ENCODE measurements at places on chromosomes 3 and 15.

- peak; percentile 81 for DNase-seq
Observed at GRCh38 chr3:163622384-163622783, 1455.9 kb downstream of the SI start.

DNA sequence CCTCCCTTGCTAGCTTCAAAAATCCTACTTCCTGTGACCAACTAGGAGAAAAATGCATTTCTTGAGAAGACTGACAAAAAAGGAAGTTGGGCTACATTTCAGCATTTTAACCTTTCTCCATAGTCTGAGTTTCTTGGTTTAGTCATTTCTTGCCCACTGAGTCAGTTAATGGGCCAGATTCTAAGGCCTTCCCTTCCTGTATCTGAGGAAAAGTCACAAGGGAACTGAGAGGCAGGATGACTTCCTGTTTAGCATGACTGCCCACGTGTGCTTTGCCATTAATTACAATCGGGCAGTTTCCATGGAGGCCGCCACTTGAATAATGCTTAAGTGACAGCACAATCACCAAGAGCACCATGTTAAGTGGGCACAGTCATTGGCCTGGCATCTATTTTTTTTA is 794.4 kb upstream of the LMCD1 start:
- no peak for DNase-seq

DNA sequence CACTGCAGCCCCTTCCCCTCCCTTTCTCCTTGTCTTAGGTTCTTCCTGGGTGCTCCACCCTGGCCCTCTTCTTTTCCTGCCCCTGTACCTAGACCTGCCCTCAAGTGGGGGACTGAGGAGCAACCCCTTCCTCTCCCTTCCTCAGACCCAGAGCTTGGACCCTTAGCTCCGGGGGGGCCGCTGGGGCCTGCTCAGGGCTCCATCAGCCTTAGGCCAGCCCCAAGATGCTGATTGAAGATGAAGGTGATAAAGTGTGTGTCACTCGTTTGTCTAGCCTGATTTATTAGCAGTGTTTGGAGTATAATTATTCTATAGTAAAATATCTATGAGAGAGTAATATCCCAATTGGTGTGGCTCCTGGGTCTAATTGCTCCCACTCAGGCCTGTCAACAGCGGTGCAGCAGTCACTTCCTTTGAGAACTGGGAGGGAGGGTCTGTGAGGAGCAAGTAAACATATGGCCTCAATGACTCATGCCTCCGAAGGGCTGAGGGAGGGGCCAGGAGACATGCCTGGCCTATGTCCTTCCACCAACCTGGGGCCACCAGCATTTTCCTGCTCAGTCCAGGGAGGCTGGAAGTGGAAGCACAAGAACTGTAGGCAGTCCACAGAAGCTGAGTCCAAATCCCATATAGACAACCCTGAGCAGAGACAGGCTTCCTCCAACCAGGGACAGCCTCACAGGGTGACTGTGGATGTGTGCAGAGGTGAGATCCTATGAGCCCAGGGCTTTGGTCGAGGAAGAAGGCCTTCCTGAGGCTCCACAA is 123.2 kb downstream of the DNAJB8 start:
- DNase-seq = no peak

DNA sequence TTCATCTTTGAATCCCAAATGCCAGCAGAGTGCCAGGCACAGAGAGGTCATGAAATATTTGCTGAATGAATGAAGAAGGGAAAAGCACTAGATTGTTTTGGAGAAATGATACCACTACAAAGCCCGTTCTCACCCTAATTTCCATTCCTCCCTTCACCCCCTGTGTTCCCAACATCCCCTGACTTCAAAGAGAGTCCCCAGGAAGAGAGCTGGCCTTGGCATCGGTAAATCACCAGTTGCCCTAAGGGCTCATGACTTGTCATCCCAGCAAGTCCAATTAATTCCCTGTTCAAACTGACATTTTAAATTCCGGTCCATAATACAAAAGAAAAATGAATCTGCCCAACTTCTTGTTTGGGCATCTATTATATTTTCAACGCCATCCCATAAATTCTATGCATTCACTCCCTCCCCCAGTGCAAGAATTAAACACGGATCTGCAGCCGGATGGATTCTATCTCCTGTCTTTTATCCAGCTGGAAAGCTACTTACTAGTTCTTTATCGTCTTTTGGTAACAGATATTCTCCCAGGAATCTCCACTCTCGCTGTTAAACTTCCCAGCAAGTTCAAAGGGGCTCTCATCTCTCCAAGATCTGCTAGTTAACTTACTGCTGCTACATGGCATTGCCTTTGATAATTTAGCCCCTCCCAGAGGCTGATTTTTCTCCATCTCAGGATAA is 63.9 kb upstream of the TSC22D2 start:
- no peak for DNase-seq

GRCh38 chr3:148856384-148856783 is 8.7 kb upstream of the CPA3 start:
- DNase-seq = no peak
